ENCODE measurements at places on chromosomes 4 and X.

DNA sequence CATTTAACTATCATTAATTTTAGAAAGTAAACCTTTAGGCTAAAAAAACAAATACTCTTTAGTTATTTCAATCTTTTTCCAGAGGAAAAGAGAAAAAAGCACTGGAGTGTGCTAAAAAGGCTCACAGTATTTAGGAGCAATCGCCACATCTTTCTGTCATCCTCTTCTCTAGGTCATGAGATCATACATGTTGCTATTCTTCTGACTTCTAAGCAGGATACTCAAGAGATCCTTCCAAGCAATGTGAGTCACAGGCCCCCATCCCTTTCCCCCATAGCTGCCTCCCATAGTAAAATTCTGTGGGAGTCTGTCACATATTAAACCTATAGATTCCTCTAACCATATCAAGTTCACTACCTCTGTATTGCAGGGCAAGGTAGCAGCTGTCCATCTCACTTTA, 7.7 kb downstream of the EDNRA start:
- DNase-seq, result no peak

DNA sequence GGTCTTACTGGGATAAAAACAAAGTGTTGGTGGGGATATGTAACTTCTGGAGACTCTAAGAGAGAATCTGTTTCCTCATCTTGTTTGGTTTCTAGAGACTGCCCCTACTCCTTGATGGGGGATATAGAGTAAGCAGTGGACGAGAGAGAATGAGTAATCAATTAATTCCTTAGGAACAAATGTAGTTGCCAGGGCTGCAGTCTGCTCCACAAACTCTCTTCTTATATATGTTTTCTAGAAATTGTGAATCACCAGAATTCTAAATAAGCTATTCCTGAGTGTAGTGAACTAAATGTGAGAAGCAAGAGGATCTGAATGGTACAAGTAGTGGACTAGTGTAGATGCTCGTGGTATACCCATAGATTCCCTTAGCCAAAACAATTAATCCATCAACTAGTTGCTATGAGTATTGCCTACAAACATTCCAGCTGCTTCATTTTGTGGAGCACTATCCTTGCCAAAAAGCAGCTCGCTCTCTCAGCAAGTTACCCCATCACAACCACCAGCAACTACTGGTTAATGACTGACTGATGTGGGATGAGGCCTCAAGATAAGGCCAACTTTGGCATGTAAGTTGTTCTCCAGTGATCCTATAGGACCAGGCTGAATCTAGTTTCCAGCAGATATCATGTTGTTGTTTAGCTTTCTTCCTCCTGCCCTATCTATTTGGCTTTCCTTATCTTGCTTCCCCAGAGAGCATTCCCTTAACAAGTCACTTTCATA, 273.0 kb downstream of the SLC7A11 start:
- no peak for DNase-seq

DNA sequence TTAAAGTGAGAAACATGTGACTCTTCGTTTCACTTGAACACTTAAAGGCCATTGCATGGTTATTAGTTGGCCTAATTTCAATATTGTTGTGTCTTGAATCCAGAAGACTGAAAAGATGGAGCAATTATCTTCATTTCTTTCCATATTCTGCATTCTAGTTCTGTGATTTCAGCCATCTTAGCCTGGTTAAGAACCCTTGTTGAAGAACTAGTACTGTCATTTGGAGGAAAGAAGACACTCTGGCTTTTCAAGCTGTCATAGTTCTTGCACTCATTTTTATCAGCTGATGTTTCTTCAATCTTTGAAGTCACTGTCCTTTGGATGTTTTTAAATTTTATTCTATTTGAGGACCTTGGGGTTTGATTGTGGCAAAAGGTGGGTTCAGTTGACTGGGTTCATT, 81.6 kb downstream of the MTMR8 start:
- no peak for DNase-seq

- DNase-seq, result no peak
Observed at GRCh38 chrX:153061732-153062131, 5.5 kb downstream of the PNMA3 start.

DNA sequence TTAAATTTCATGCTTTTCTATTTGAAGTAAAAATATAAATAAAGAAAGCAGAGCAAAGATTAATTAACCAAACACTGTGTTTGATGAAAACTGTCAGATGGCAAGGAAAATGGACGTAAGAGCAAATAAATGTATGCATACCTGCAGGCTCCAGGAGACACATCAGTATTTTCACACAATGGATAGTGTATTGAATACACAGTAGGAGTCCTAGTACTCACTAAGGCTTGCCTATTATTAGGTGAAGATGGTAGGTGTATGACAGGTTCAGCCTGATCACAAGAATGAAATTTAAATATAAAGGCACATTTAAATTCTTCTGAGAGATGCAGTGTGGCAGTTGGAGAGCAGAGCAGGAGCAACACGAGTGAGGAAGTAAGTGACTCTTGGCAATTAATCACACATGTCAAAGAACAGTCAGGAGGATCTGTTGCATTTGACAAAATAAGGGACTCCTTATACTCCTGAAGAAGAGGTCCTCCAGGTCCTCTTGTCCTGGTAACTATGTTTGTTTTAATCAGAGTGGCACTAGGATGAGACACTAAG, 106.0 kb upstream of the NDST4 start:
- DNase-seq, result no peak

DNA sequence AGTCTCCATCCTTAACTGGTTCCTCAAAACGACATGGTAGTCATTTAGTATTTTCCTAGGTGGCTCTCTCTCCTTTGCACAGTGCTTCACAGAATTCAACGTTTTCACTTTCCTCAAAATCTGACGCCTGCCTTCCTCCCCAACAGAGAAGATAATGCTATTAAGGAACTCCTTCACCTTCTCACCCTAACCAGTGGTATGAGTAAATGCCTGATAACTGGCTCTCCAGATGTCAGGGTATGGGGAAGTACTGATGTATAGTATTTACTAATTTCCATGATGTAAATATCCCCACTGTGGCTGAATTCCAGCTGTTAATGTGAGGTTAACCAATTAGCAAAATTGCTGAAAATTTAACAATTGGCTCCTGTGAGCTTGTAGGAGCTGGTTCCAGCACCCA, 28.8 kb upstream of the NSUN7 start:
- DNase-seq, result no peak

DNA sequence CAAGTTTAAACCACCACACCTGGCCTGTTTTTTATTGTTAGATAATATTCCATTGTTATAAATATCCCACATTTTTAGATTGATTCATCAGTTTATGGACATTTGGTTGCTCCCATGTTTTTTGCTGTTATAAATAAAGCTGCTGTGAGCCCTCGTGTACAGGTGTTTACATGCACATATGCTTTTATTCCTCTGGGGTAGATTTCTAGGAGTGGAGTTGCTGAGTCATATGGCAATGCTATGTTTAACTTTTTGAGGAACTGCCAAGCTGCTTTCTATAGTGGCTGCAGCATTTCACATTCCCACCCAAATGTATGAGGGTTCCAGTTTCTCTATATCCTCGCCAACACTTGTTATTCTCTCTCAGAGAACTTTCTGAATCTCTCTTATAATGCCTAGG, 90.5 kb downstream of the TBL1X start:
- no peak for DNase-seq

- no peak for DNase-seq
Observed at GRCh38 chrX:40617566-40617965, 5.7 kb upstream of the MPC1L start.

- DNase-seq, result no peak
Observed at GRCh38 chr4:4783847-4784246, 75.6 kb upstream of the MSX1 start.

GRCh38 chr4:1856943-1857699, 1.2 kb upstream of the LETM1 start:
- no peak for DNase-seq

GRCh38 chrX:134551376-134552048, 91.5 kb downstream of the HPRT1 start:
- DNase-seq, result no peak

- DNase-seq, result peak; percentile 94
Observed at GRCh38 chrX:72238721-72239475, at the start of gene ERCC6L. ERCC6L (minus strand) TSS chrX:72239027; CDS start chrX:72238911, 116 bp downstream.

- no peak for DNase-seq
Observed at GRCh38 chr4:168488869-168489274, 8.0 kb upstream of the PALLD start.

GRCh38 chr4:142480244-142480643, 365.9 kb downstream of the INPP4B start:
- no peak for DNase-seq

DNA sequence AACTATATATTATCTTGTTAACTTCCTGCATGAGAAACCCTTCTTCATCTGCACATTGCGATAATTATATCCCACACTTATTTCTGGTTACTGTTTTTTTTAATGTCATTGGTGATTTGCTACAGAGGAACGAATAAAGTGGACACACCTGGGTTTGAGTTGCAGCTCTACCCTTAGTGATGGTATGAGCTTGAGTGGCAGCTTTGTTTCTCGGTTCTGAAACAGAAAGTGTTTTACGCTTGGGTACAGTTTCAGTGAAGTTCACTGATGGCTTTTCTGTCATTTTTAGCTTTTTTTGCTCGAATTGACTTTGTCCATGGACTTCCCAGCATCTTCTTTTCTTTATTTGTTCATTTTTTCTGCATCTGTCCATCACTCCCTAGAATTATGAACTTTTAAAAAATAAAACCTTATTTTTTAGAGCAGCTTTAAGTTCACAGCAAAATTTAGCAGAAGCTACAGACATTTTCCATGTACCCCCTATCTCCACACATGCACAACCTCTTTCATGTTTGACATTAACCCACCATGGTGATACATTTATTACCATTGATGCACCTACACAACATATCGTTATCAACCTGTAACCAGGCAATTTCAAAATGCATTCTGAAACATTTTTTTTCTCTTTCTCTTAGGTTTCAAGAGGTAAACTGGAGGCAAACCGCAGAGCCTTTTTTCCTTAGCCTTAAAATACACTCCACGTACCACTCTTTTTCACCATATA, 1041.6 kb upstream of the PRKX start:
- no peak for DNase-seq

GRCh38 chrX:50081282-50081889, 119.4 kb downstream of the AKAP4 start:
- no peak for DNase-seq

DNA sequence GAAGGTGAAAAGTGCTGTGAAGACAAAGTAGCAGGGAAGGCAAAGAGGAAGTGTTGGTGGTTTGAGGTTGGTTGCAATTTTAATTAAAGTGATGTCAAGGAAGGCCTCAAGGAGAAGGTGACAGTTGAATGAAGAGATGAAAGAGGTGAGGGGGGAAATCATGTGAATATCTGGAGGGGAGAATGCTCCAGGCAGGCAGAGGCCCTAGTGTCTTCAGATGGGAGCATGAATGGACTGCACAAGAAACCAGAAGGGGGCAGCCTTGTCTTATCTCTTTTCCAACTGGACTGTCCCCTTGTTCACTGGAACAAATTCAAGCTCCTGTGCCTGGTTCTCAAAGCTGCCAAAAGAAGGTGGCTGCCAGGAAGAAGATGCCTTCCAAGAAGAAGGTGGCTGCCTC, 68.4 kb downstream of the MAOB start:
- peak; percentile 10 for DNase-seq

- no peak for DNase-seq
Observed at GRCh38 chr4:91488946-91489345, 814.8 kb upstream of the GRID2 start.

GRCh38 chr4:83708500-83709175, 172.7 kb downstream of the GPAT3 start:
- no peak for DNase-seq

- no peak for DNase-seq
Observed at GRCh38 chr4:185792384-185793115, 19.4 kb downstream of the SORBS2 start.

DNA sequence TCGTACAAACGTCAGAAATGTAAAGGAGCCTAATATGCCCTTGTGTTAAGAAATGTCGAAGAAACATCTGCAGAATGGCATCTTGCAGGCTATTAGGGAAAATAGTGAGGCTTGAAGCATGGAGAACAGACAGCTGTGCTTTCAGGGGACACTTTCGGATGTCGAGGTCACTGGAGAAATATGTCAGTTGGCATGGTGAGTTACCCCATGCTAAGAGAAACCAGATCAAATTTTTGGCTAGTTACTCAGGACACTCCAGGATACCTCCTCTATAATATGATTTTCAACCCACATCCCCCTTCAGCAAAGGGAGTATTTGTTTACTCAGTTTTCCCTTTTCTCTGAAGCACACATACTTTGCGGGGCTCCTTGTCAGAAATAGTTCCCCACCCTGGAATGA, 171.4 kb downstream of the GPC3 start:
- DNase-seq, result no peak

DNA sequence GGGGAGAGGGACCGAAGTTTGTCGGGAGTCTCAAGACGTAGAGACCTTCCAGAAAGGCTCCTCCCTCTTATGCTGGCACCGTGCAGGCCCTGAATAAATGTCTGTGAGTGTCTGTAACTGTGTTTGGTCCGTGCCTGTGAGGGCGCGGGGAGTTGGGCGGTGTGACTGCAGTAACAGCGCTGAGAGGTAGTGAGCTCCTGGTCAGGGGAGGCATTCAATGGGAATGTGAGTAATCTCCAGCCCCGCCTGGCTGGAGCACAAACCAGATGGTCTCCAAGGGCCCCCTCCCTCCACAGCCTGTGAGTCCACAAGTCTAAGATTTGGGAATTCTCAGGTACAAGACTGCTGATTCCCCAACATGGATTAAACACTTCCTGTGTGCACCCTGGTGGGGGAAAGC, 100.0 kb downstream of the HMX1 start:
- DNase-seq, result no peak

GRCh38 chr4:31169846-31170245, 449.7 kb downstream of the PCDH7 start:
- DNase-seq, result no peak

- no peak for DNase-seq
Observed at GRCh38 chr4:6453688-6453990, 18.8 kb downstream of the PPP2R2C start.

GRCh38 chrX:136747003-136747986, 33.4 kb downstream of the ARHGEF6 start:
- no peak for DNase-seq

GRCh38 chr4:24598025-24598424, 13.7 kb upstream of the DHX15 start:
- no peak for DNase-seq

GRCh38 chrX:39859991-39860861, 237.5 kb downstream of the BCOR start:
- no peak for DNase-seq

- DNase-seq, result no peak
Observed at GRCh38 chrX:39253551-39253950, 452.3 kb downstream of the MID1IP1 start.

- DNase-seq, result peak; percentile 74
Observed at GRCh38 chrX:131802836-131803626, 220.1 kb upstream of the STK26 start.

DNA sequence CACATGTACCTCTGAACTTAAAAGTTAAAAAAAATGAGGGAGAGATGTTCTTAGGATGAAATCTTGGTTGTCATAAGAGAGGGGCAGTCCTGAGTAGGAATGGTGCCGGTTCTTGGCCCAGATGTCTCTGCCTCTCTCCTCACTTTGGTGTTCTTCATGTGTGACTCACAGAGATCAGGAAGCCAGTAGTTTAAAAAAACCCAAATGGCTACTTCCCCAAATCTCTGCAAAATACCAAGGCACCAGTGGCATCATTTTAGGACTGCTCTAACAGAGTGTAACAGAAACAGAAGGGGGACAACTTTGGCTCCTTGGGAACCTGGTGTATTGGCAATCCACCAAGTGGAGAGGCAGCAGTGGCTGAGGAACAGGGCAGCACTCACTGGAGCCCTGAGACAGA, 116.8 kb downstream of the SCD5 start:
- DNase-seq, result no peak

GRCh38 chr4:37648084-37648817, 37.9 kb downstream of the RELL1 start:
- DNase-seq, result no peak

- no peak for DNase-seq
Observed at GRCh38 chr4:107593230-107593629, 126.8 kb downstream of the PAPSS1 start.
